Activated T-cell treated with anti-CD3 and anti-CD28 coated beads for 24 hours (primary cell): ENCODE measurements at places on chromosomes 3 and 15.

DNA sequence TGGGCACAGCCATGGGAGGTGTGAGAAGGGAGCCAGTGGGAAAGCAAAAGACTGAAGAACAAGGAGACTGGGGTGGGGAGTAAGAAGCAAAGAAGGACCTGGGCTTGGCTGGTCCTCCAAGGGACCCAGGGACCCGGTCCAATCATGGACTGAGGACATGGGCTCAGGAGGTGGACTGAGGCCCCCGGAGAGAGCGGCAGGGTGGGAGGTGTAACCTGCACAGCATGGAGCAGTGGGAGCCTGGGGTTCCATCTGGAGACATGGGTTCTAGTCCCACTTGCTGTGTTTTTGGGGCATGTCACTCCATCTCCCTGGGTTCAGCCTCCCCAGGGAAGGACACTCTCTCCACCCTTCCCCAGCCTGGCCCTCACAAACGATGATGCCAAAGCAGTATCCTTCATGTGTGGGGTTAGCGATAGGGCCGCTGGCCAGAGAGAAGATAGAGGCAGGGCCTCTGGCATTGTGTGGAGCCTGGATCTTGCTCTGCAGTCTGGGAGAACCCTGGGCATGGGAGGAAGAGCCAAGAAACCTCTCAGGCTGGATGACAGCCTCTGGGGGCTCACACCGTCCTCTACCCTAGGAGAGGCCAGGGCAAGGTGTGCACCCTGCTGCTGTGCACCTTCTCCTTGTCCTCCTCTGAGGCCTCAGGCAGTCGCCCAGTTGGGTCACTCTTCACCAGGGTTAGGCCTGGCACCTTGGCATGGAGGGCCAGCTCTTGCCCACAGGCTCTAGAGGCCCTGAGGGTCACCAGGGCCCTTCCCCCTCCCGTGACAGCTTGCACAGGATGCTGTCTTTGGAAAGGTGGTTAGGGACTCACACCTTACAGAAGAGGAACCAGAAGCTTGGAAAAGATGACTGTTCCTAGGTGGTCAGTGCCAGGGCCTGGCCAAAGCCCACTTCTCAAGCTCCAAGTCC lies 26.0 kb downstream of the FBXW12 start:
- no peak for DNase-seq

- no peak for DNase-seq
Measured at GRCh38 chr15:98226578-98226977, 266.1 kb downstream of the ARRDC4 start.

GRCh38 chr3:88671573-88671972 lies 435.8 kb upstream of the EPHA3 start:
- DNase-seq: no peak

GRCh38 chr15:101669744-101670143 lies 17.6 kb upstream of the TM2D3 start:
- DNase-seq: no peak

GRCh38 chr3:33125840-33126239 lies 12.0 kb downstream of the CRTAP start:
- DNase-seq: no peak

DNA sequence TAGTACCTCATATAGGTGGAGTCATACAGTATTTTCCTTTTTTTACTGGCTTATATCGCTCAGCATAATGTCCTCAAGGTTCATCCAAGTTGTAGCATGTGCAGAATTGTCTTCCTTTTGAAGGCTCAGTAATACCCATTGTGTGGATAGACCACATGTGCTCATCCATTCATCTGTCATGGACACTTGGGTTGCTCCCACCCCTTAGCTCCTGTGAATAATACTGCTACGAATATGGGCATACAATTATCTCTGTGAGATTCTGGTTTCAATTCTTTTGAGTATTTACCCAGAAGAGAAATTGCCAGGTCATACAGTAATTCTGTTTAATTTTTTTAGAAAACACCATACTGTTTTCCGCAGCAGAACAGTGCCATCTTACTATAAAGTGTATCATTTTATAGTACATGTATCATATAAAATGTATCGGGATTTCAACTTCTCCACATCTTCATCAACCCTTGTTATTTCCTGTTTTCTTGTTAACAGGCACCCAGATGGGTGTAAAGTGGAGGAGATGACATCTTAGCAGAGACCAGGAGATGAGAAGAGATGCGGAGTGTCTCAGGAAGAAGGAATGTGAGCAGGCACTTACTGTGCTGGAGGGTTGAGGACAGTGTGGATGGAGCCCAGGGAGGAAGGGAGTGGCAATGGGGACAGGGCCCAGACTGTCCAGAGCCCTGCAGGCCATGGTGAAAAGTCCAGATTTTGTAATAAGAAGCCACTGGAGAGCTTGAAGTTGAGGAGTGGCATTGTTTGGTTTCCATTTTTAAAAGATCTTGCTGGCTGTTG lies 27.0 kb upstream of the PRR23E start:
- no peak for DNase-seq

DNA sequence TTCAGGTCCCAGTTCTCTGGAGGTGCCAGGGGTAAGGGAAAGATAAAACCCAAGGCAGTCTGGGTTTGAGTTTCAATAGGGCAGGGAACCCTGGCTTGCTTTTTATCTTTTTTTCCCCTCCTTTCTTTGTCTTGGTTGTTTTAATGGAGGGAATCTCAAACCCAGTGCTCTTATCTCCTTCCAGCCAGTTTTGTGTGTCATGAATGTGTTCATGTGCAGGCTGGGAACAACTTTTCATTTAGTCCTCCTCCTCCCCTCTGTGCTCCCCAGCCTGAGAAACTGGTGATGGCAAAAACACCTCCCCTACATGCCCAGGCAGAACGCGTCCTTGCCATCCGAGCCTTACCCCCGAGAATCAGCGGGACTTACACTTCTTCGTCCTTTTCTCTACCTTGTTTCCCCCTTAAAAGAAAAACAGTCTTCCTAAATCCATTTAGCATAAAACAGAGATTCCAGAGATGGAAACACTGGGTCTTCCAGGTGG lies 10.9 kb downstream of the SEMA3G start:
- no peak for DNase-seq

DNA sequence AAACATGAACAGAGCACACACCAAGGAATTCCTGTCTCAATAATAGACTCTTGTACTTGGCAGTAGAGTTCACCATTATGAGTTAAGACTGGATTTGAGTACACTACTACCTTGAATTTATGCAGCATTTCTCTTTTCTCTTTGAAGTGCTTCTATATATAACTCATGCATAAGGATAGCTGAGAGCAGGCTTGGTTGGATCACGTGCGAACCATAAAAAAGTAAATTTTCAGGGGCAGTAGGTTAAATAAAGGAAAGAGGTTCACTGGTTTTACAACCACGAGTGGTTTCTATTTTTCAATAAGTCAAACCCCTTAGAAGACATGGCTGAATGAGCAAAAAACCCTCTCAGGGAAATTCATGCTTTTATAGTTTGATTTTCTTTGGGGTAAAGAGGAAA lies 28.6 kb upstream of the PDZRN3 start:
- no peak for DNase-seq

DNA sequence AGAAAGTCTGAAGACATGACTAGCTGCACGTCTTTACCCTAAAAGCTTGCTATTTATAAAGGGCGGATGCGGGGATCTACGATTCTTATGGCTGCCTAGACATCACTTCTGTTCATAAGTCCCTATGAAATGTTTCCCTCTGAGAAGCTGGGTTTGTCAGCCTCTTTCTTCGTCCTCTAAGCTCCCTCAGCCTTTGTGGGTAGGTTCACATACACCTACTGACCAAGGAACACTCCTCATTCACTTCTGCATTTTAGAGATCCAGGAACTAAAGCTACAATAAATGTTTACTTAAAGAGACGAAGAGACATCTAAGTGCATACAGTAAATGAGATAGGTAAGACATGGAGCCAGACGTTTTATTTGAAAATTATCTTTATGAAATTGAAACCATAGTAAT lies 16.7 kb upstream of the RAMAC start:
- DNase-seq: no peak

DNA sequence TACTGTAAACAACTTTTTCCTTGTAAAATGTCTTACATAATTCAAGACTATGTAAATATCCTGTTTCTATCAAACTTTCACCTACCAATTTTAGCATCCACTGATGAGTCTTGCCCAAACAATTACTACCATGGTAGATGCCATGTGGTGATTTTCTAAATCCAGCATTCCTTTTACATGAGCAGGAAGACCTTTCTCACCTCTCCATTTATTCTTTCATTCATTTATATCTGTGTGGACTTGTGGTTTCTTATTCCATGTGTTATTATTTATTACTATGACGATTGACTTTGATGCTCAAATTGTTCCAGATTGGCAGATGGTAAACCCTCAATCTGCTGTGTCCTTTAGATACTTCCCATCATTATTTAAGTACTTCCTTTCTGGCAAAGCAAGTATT lies 62.4 kb downstream of the IFT57 start:
- no peak for DNase-seq

DNA sequence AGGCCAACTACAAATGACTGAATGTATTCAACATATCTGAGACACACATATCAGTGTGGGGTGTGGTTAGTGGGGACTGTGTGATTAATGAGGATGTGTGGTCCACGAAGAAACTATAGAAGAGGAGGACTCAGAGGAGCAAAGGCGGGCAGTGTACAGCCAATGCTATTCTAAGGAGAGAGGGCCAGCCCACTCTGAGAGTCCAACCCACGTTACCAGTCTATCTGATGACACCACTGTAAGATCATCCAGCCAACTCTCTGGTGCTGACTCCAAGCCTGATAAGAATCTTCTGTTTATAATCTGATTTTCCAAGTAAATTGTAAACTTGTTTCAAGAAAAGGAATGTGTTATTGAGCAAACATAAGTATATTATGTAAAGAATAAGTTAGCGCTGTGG lies 47.2 kb downstream of the MCF2L2 start:
- no peak for DNase-seq

DNA sequence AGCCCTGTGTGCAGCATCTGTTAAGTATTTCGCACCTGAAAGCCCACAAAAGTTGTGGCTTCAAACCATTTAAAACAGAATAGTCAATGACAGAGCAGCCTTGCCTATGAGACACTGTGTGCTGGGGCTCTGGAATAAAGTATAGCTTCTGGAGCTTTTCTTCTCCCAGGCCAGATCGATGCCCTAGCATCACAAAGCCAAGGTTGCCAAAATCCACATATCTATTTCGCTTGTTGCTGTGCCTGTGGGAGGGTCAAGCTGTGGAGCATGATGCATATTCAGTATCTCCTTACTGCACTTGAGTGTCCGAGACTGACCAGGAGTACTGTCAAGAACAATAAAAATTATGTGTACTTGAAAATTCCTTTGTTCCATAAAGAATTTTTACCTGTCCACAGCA lies 7.6 kb downstream of the PLOD2 start:
- no peak for DNase-seq

- DNase-seq: no peak
Measured at GRCh38 chr3:44259404-44259803, 17.7 kb downstream of the TOPAZ1 start.

DNA sequence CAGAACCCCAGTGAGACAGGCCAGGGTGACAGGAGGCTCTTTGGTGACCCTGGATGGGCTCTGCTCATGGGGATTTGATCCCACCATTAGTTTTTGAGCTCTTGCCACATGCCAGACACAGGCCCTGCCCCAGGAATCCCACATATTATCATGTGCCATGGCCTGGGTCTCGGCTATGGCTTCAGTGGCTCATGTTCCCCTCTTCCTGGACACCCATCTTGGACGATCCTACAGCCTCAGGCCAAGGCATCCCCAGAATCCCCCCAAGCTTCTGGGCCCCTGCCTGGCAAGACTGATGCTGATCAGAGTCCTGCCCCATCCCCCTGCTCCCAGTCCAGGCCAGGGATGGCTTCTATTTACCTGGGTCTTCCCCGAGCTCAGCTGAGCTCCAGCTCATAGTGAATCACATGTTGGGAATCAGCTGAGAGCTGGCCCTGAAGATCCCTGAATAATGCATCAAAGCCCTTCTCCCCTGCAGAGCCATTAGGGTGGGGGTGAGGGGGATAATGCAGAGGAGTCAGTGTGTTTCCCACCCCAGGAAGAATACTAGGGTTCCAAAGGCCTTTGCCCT lies 50.9 kb upstream of the CHRNB4 start:
- DNase-seq: no peak

DNA sequence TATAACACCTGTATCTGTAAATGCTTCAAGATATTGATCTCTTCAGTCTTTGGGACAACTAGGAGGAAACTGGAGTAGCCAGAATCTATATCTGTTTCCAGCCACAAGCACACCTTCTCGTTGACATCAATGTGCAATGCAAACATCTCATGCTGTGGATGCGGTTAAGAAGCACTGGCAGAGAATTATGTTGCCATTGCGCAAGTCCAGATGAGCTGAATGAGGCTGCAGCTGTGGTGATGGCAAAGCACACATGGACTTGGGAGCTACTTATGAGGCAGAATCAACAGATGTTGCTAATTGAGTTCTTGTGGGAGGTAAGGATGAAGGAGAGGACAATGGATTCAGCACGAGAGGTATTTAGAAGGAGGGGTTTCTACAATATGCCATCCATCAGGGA lies 90.9 kb downstream of the STRIT1 start:
- no peak for DNase-seq

GRCh38 chr3:184566441-184567414 lies 5.1 kb downstream of the EPHB3 start:
- no peak for DNase-seq

DNA sequence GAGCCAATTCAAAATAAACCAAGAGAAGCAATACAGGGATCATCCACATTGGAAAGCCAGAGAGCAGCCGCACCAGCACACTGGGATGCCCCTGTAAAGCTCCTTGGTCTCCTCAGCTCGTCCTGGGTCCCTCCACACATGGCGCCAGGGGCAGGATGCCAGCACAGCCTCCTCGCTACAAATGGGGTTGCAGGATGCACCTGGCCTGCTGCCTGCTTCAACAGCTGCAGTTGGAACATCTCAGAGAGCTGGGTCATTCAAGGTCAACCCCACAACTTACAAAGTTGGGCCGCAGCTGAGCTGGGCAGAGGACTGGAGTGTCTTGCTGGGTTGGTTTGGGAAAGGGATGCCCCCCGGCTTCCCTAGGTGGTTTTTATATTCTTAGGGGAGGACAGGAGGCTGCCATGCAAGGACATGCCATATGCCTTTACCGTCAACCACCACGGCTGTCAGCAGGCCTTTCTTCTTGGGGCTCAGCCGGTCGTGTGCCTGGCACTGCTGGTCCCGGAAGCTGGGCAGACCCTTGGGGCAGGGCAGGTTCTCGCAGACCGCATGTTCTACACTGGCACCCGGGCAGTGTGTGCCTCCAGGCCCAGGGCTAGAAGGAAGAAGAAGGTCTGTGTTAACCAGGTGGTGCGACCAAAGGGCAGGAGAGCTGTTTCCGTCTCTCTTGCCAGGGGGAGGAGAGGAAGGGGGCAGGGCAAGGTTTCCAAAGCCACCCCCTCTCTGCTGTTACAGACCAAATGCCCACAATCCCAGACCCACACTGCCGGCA lies 225.2 kb downstream of the ADAMTS17 start:
- no peak for DNase-seq

GRCh38 chr3:40660554-40660953 lies 135.8 kb downstream of the ZNF621 start:
- DNase-seq: no peak

GRCh38 chr3:181725830-181726229 lies 14.1 kb downstream of the SOX2 start:
- no peak for DNase-seq

DNA sequence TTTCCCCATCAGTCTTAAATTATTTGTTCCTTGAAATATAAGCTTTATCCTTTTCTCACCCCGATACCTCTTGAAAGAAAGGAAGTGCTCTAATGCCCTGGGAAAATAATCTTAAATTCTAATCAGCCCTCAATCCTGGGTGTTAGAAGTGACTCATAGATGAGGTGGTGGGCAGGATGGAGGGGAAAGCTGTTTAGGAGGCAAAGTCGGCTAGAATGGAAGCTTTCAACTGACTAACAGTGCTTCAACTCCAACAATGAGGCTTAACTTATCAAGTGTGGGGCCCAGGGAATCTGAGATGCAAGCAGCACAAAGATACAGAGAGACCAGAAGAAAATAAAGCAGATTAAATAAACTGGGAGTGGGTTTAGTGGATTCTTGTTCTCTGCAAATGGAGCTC lies 175.8 kb downstream of the EPHB1 start:
- no peak for DNase-seq
